ENCODE measurements at places on chromosomes 16 and 17.
A peak's percentile ranks its signal among the peaks of the same experiment; 100 is the strongest.

DNA sequence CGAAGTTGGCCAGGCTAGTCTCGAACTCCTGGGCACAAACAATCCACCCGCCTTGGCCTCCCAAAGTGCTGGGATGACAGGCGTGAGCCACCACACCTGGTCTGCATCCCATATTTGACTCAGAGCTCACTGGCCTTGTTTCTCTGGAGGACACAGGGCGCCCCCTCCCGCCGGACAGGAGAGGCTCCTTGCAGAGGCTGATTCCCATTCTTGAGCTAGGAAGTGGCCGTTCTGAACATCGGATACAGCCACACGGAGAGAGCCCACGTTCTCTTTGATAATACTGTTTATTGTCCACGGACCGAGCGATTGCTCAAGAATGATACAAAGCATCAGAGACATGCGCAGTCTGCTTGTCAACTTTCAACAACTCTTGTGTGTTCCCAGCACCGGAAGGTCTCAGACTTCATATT, 12.1 kb upstream of the USP36 start:
- DNase-seq = no peak

DNA sequence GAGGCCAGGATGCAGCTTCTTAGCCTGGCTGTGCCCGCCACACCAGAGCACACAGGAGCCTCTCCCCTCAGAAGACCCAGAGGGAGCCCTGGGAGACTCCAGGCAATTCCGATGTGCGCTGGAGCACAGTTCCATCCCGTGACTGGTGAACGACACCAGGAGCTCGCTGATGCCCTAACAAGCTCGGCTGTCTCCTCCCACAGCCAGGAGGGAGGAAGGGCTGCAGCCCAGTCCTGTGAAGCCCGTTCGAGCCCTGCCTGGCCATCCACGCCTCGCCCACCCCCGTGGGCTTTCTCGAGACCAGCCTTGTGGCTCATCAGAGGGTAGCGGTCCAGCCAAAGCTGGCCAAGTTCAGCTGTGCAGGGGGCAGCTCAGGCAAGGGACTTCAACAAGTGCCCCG, 21.8 kb upstream of the RASD1 start:
- DNase-seq = no peak

DNA sequence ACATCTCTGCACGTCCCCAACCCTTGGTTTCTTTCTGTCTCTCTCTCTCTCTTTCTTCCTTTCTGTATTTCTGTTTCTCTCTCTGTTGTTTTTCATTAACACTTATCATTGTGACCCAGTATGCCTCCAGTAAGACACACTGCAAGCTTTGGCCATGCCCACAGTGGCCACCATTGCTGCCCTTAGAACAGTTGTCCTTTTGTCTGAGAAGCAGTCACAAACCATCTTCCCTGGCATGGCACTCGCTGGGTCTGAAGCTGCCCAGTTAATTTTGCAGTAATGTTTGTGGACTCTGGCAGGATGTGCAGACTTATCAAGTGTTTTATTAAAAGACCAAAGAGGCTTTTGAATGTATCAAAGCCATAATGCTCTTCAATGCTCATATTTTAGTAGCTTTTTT, 146.9 kb downstream of the MSI2 start:
- no peak for DNase-seq

DNA sequence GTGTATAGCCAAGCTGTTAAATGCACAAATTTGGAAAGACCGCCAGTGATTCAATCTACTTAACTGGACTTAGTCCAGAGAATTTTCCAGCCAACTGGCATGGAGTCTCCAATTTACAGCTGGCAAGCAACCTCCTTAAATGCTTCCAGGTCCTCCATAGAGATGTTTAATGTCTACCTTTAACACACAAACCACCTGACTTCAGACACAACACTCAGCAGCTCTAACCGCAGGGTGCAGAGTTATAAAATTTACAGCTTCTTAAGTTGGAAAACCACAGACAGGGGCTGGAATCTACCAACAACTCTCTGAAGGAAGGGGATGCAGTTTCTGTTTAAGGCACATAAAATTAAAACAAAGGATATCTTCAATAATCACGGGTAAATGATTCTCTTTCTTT, 106.9 kb downstream of the SYCE1L start:
- DNase-seq = peak; percentile 64

GRCh38 chr16:16120044-16120381, 103.3 kb downstream of the ABCC6 start:
- DNase-seq = no peak

GRCh38 chr16:24272379-24272778, 16.2 kb downstream of the CACNG3 start:
- DNase-seq = no peak

- DNase-seq = no peak
These were observed 95.2 kb upstream of the COX10 start for GRCh38 chr17:13973960-13974651.

GRCh38 chr17:79315358-79316105, 240.9 kb downstream of the ENGASE start:
- no peak for DNase-seq

DNA sequence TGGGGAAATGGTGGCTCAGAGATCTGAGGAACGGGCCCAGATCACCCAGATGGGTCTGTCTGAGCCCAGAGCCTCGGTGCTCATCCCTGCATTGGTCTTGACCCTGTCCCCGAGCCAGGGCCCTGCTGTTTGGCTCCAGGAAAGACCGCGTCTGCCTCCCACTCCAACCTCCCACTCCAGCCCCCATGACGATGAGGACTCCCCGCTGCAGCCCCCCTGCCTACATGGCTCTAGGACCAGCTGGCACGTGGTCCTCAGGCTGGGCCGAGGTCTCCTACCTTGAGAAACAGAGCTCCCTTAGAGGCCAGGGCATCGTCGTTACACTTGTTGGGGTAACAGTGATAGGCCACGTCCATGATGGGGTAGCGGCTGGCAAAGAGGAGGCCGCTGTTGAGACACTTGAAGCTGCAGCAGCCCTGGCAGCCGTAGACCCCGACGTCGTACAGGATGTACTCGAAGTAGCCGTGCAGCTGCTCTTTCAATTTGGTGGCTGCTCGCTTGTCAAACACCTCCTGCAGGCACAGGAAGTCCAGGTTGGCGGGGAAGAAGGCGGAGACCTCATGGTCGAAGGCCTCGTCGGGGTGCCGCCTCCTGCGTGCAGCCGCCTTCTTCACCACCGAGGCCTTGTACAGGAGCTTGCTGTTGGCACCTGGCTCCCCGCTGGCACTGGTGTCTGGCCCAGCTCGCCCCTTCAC, 59.9 kb downstream of the PRMT7 start:
- DNase-seq = no peak

Measured in DMS79 (cell line).